ENCODE measurements at places on chromosomes 13 and 19. TPM values are rescaled to one million over a fixed set of nuclear protein-coding genes. Genes with fewer than 3 reads are reported as not detected.

- DNase-seq = no peak
Observed at GRCh38 chr13:111005364-111005763, 90.5 kb upstream of the ANKRD10 start.

- no peak for DNase-seq
Observed at GRCh38 chr13:26821672-26822071, 61.1 kb upstream of the GPR12 start.

DNA sequence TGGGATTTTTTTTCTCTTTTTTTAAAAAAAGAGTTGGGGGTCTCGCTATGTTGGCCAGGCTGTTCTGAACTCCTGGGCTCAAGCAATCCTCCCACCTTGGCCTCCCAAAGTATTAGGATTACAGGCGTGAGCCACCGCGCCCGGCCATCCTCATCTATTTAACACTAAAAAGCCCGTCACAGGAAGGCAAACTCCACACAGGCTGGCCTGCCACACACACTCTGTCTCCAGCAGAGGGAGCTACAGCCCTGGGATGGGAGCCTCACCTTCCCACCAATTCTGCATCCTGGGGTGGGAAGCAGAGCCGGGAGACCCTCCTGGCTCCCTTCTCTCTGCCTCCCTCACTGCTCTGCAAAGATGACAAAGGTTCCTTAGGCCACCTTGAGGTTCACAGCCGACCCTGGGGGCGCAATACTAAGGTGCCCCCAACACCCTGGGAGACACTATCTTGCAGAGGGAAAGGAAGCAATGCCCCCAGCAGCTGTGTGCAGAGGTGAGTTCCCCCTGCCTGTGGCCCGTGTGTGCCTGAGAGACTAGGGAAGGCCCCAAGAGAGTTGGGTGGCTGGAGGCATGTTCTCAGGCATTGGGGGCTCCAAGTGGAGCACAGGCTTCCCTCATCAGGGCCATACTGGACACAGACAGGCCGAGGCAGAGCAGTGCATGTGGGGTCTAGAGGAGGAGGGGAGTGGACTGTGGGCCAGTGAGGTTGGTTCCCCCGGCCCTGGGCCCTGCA lies 27.4 kb upstream of the TIMM44 start:
- DNase-seq = no peak

- DNase-seq = no peak
Observed at GRCh38 chr13:55302568-55302967, 1838.2 kb upstream of the PRR20A start.

GRCh38 chr19:38298821-38299680 lies 5.0 kb upstream of the C19orf33 start:
- no peak for DNase-seq

DNA sequence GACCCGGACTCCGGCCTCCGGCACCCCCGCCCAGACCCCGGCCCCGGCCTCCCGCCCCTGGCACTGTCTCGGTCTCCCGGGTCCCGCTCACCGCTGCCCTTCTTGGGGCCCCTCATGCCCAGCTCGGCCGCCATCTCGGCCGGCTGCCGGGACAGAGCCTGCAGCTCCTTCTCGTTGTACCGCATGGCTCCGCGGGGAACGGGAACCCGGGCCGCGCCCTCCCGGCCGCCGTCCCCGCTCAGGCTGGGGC lies 140 bp downstream of the PLEKHJ1 start:
- DNase-seq = no peak

- peak; percentile 65 for DNase-seq
Observed at GRCh38 chr13:39512687-39513086, 90.3 kb downstream of the LHFPL6 start.

GRCh38 chr13:36675213-36675536 lies 1.4 kb downstream of the SERTM1 start:
- DNase-seq = no peak

GRCh38 chr13:45446181-45446580 lies 18.6 kb upstream of the COG3 start:
- no peak for DNase-seq

DNA sequence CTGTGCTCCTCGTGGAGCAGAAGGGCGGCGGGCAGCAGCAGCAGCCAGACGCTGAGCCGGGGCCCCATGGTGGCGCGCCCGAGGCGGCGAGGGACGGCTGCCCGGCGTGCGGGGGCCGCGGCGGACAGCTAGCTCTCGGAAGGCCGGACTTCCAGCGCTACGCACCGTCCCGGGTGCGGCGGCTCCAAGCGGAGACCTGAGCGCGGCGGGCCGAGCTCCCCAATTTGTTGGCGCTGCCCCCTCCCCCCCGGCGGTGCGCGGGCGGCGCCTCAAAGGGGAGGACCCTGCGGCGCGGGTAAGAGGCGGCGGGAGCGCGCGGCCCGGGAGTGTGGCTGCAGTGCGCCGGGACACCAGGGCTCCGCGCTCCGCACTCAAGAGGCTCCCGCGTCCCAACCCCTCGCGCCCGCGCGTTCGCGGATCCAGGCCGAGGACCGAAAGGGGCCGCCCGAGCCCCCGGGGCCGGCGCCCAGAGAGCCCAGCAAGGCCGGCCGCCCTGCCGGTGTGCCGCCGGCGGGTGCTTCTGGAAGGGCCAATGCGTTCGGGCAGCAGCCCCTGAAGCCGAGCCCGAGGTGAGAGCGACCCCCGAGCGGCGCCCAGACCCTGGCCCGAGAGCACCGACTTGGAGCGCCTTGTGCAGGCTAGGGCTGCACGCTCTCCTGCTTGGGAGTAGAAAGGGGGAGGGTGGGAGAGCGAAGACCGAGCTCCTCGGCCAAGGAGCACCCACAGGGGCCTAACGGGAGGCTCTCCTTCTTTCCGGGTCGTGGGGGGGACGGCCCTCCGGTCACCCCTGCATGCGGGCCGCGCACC lies at the start of the genes COL4A1 and COL4A2:
COL4A1 (minus strand) TSS at position 198 of the 807 bp plus-strand sequence; CDS start at position 68, 130 bp downstream.
COL4A2 (plus strand) TSS at position 325 of the 807 bp plus-strand sequence. CDS start 620 bp downstream, outside the sequence.
- peak; percentile 54 for DNase-seq

- DNase-seq = no peak
Observed at GRCh38 chr19:28309070-28309469, 903.9 kb downstream of the UQCRFS1 start.

DNA sequence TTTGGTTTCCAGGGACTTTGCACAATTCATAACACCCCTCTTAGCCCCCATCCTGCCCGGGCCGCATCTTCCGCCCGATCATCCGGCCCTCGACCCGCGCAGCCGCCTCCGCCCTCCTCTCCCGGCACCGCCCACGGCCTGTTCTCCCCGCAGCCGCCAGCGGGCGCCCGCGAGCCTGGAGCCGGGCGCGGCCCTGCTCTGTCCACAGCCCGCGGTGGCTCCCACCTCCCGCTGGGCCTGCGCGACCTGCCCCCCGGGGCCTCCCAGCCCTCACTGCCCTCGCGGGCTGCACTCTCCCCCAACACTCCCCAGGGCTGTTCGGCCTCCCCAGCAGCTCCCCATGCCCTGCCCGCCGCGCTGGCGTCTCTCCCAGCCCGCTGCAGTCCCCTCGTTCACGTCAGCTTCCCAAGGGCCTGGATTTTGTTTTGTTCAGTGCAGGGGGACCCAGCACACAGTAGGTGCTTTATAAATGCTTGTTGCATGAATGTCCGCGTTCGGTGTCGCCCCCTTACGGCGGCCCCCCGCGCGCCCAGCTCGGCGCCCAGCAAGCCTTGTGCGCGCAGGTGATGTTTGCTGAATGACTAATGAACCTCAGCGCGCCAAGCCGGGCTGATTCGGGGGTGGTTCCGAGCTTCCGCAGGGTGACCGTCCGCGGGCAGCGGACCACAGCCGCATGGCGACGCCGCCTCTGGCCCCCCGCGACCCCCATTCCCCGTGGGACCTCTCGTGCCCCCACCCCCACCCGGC lies 4.6 kb upstream of the APC2 start:
- DNase-seq = peak; percentile 31

- DNase-seq = peak; percentile 23
Observed at GRCh38 chr13:80339563-80339911, 1.4 kb downstream of the SPRY2 start.

DNA sequence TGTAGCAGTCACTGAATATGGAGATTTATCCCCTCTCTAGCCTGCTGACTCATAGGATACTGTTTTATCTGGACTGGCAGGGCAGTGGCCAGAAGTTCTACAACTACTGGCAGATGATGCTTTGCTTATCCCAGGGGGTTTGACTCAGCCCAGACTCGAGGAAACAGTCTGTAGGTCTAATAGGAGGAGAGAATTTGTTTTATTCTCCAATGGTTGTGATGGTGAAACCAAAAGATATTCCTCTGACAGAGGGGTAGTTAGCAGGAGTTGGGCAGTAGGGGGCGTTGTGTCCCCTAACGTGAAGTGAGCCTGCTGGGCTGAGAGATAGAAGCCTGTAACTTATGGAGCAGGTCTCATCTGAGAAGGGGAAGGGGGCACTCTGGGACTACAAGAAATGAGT lies 74.9 kb downstream of the WTIP start:
- DNase-seq = no peak

- DNase-seq = no peak
Observed at GRCh38 chr19:45349430-45349941, 8.9 kb downstream of the KLC3 start.

DNA sequence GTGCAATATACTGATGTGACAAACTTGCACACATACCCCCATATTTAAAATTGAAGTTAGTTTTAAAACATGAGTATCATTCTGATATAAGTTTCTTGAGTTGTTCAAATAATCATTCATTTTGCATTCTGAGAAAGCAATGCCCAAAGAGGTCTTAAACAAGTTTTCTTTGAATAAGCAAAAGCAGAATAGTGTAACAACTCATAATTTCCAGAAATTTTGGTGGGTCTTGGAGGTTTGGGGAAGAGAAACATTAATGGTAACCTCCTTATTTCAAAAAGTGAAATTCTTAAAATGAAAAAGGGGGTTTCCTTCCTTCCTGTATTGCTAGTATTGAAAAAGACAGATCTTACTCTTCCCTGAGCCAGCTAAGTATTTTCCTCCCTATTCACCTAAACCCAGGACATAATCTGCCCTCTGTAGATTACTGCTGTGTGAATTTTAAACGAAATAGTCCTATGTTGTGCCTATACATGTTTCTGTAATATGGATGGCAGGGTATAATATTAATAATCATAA lies 30.4 kb downstream of the SLC25A15 start:
- no peak for DNase-seq

DNA sequence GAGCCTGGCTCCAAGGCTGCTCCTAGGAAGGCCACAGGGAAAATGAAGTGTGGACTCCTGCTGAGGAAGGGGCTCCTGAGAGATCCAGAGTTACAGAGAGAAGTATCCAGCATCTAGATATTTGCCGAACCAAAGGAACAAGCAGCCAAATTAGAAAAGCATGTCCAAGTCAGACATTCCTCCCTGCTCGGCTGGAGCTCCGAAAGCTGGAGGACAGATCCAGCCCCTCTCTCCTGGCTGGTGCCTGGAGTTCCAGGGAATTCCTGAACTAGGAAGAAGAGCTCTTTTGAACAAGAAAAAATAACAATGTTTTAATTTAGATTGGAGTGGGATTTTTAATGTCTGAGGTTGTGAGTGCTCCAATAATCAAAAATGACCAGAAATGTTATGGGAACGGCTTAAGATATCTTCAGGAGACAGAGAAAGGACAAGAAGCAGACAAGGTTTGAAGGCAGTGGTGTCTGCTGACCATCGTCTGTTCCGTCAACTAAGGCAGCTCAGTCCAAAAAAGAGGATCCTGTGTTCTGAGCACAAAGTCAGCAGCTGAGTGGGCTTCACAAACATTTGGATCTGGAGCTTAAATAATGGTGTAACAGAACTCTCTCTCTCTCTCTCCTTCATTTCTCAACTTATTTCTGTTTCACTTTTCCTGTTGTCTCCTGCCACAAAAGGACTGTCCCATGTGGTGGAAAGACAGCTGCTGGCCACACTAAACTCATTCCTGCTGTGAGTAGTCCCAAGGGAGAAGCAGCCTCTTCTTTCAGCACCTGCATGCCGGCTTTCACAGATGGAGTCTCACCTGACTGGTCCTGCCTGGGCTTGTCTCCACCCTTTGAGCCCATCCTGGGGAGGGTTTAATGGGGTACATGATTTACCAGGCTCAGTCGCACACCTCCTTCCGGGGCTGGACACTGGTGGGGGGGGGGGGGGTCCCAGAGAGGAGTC lies 31.5 kb upstream of the IRS2 start:
- DNase-seq = peak; percentile 82

DNA sequence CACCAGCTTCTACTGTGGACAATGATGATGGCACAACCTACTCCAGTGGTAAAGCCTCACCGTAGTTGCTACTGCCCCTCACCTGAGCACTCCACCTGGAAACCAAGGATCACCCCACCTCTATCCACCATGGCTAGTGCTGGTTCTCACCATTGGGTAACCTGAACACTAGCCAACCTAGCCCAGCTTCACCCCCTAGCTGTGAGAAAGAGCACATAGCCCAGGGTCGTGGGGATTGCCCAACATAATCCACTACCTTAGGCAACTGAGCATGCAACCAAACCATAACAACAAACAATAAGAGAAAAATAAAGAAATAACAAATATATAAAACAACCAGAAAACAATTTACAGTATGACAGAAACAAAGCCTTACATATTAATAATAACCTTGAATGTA lies 560.1 kb downstream of the DIAPH3 start:
- no peak for DNase-seq

DNA sequence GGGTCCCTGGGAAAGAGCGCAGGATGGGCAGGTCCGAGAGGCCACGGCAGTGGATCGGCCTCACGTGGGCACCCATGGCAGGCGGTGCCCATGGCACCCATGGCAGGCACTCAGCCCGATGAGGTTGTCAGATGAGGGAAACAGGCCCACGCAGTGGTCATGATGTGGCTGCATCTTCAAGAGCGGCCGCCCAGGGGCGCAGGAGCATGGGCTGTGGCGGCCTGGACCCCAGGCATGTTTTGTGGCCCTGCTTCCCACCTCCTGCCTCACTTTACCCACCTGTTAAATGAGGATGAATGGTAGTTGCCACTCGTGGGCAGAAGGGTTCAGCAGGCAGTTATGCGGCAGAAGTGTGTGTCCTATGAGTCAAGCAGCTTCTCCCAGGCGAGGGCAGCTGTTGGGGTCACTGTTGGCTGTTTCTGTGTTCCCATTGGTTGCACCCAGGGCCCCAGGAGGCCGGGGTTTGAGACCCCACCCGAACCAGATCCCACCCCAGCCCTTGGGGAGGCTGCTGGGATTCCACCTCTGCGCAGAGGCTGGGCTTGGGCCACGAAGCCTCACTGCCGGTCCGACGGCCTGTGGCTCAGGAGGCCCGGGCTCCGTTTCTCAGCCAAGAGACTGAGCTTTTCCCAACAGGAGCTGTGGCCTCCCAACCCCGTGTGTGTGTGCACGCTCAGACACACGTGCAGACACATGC lies 30.0 kb downstream of the CSNK1G2 start:
- no peak for DNase-seq

GRCh38 chr19:14354445-14354844 lies 26.8 kb upstream of the ADGRE5 start:
- no peak for DNase-seq

Gene GAPDHS
- not detected for total RNA-seq

Gene NAPSA
- 0.41 TPM for total RNA-seq

Gene ZIC2
- total RNA-seq = not detected

Gene DMKN
- 264 TPM for total RNA-seq

Gene TGFBR3L
- 2.1 TPM for total RNA-seq

Gene ZNF208
- total RNA-seq = 1.4 TPM

Gene LAMP1
- 141 TPM for total RNA-seq

Gene ZNF772
- total RNA-seq = 9.1 TPM

Gene YIPF2
- 54.1 TPM for total RNA-seq

Gene FGF21
- not detected for total RNA-seq

Gene ACP5
- 14.5 TPM for total RNA-seq

Gene C19orf85
- not detected for total RNA-seq

Gene SPRED3
- total RNA-seq = 2.6 TPM

Gene SIAH3
- total RNA-seq = 0.28 TPM

Gene WDR88
- not detected for total RNA-seq
